H1 (cell line): ENCODE measurements at places on chromosomes 13 and 19. TPM values are rescaled to one million over a fixed set of nuclear protein-coding genes. Genes with fewer than 3 reads are reported as not detected.

- no peak for DNase-seq
Observed at GRCh38 chr19:46759206-46759605, 13.0 kb upstream of the STRN4 start.

DNA sequence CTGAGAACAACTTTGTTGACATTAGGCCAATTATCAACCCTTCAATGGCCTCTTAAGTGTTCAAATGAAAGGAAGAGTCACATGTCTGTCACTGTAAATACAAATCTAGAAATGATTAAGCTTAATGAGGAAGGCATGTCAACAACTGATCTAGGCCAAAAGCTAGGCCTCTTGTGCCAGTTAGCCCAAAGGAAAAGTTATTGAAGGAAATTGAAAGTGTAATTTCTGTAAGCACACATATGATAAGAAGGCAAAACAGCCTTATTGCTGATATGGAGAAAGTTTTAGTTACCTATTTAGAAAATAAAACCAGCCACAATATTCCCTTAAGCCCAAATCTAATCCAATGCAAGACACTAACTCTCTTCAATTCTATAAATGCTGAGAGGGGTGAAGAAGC, 604.7 kb downstream of the SLITRK6 start:
- no peak for DNase-seq

GRCh38 chr13:113033054-113033850, 64.2 kb downstream of the MCF2L start:
- DNase-seq, result no peak

DNA sequence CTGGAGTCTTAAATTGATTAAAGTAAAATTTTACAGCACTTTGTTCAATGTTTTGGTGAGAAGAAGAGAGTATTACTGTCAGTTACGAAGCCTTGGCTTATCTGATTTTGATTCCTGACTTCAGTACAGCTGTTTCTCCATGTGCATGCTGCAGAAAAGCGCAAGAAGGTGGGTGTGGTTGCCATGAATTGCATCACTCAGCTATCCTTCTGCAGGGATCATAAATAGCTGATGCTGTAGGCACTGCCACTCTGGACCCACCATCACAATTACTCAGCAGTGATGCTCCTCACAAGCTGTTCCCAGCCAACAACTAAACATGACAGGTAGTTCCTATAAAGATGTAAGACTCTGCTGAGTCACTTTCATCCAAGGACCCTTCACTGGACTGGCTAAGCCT, 321.2 kb downstream of the IRS2 start:
- no peak for DNase-seq

DNA sequence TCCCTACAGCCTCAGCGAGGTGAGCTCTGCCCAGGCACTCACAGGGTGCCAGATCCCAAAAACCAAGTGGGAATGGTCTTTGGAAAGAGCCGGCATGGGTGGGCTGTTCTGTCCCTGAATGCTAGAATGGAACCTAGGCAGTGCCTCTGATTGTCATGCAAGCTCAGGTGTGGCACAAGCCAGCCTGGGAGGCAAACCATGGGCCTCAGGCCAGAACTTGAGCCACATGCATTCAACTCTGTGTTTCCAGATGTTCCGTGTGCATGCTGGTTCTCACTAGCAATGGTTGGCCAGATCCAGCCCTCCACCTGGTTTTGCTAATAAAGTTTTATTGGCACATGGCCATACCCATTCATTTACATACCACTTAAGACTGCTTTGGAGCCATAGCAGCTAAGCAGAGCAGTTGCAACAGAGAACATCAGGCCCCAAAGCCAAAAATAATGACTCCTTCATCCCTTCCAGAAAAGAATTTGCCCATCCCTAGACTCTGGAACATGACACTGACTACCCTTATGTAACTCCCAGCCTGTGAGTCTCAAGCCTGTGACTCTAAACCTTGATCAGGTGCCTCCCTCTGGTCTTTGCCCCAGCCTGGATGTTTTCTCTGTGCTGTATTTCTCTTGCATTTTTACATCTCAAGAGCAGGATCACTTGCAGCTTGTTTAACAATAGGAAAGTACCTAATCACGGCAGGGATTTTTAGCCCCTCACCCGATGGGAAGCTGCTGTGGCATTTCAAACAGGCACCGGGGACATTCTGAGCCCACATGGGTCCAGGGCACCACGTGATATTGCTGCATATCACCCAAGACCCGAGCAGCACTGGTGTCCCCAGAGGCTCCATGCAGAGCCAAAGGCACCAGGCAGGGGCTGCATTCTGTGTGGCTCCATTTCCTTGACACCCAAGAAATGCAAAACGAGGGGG, 55.4 kb upstream of the USE1 start:
- DNase-seq, result peak; percentile 78

DNA sequence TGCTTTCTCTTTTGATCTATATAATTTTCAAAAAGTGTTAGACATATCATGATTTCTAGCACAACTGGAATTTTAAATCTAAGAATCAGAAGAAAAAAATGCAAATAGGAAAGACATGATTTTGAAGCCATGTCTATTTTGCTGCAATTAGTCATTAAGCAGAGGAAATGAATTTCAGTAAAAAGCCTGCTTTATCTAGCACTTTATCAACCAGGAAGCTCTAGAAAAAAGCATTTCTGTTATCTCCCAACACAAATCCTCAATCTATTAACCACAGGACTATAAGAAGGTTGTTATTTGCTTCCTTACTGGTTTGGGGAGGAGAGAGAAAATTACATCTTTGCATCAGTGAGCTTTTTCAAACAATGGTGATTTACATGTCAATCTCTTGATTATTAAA, 716.7 kb downstream of the DIAPH3 start:
- DNase-seq, result no peak

- DNase-seq, result no peak
Observed at GRCh38 chr13:53100394-53101063, 71.9 kb downstream of the OLFM4 start.

DNA sequence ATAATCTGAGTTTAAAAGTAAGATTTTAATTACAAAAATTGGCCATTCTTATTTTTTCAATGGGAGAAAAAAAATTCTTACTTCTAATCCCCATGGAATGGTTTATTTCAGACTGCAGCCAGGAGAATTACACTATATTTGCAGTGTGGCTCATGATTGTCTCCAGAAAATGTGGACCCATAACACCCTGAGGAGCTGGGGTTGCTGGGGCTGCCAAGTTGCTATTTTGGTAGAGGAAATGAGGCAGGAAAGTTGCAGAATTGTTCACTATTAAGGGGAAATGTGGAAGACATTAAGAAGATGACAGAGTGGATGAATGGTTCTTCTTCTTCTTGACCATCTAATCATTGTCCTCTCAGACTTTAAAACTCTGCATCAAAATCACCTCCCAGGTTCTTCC, 4.6 kb upstream of the SCEL start:
- no peak for DNase-seq

Gene SIGLEC5
- not detected in 2 replicates for total RNA-seq

Gene IGFL2
- total RNA-seq, result not detected in 2 replicates

Gene TEAD2
- total RNA-seq, result 146 and 156 TPM in 2 replicates
